Stimulated activated CD8-positive, alpha-beta memory T cell treated with anti-CD3 and anti-CD28 coated beads, Interleukin-4, amount 100 ng/mL, for 24 hours (primary cell): ENCODE measurements at places on chromosomes 12 and 14.

DNA sequence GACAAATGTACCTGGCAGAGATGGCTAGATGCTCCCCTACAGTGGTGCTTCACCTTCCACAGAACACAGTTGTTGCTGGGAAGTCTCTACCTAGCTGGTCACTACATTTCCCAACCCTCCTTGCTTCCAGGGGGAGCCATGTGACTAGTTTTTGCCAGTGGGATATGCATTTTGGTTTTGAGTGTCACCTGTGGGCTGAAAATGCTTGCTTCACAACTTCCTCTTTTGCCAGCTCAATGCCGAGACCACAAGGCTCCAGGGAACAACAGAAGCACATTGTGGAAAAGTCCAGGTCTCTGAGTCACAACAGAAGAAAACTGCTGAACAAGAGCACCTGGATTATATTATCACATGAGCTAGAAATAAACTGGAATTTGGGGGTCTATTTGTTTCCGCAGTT, 48.5 kb upstream of the ARHGAP5 start:
- DNase-seq, result no peak

DNA sequence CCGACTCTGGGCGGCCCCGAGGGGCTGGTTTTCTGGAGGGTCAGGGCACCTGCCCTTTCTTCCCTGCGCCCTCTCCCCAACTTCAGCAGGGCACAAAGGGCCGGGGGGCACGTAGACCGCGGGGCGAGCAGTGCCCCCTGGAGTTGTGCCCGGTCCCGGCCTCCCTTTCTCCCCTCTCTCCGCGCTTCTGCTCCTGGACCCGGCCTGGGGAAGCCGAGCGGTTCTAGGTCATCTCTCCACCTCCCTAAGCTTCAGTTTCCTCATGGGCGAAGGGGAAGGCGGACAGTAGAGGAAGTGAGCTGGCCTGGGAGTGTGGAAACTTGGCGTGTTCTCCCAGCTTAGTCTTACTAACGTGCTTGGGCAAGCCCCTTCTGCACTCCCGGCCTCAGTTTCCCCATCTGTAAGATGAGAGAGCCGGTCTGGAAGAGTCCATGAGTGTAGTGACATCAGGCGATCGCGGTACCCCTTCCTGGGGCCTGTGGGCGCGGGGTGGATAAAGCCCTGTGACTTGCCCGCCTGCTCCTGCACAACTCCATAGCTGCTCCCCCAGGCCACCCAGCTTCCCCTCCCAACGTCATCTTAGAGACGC, 158.6 kb upstream of the PARP11 start:
- no peak for DNase-seq

GRCh38 chr12:95653771-95654546, 102.7 kb upstream of the USP44 start:
- DNase-seq, result no peak

GRCh38 chr12:80894179-80894578, 43.6 kb downstream of the LIN7A start:
- no peak for DNase-seq

DNA sequence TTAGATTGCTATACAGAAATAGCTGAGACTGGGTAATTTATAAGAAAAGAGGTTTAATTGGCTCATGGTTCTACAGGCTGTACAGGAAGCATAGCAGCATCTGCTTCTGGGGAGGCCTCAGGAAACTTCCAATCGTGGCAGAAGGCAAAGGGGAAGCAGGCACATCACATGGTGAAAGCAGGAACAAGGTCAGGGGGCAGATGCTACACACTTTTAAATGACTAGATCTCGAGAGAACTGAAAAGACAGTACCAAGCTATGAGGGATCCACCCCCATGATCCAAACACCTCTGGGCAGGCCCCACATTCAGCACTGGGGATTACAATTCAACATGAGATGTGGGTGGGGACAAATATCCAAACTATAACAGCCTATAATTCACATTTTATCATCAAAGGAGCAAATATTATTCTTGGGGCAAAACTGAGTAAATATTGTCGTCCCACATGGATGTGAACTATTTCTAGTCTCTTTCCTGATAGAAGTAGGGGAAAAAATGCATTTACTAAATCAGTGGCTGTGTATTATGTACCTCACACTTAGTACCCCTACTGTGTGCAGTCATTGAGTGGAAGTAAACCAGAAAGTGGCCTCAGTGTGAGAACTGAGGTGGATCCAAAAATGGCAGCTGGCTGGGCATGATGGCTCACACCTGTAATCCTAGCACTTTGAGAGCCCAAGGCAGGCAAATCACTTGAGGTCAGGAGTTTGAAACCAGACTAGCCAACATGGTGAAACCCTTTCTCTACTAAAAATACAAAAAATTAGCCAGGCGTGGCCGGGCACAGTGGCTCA, 25.4 kb upstream of the A2ML1 start:
- DNase-seq, result no peak

DNA sequence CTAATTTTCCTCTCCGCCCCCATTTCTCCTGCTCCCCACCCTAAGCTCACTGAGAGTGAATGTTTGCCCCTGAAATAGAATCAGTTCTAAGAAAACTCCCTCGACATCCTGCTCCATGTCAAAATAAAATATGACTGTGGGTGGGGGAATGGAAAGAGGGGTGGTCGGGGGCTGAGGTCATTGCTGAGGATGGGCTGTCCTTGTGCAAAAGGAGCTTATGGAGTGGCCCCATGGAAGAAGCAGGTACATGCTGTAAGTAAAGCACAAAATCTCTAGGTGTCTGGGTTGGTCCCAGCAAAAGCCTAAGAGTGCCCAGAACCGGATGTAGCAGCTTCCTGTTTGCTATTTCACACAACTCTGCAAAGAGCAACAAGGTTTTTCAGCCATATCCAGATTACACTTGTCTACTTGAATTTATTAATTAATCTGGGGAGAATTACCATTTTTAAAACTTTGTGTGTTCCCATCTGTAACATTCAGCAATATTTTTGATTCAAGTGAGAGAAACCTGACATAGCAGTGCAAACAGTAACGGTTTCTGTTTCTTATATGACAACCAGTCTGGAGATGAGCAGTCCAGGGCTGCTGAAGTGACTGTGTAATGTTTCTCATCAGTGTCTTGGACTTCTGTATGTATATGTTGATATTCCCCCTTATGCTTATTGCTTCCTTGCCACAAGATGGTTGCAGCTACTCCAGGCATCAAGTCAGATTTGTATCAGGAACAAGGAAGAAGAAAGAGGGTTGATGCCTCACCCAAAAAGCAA, 40.4 kb upstream of the GZMB start:
- DNase-seq, result no peak

DNA sequence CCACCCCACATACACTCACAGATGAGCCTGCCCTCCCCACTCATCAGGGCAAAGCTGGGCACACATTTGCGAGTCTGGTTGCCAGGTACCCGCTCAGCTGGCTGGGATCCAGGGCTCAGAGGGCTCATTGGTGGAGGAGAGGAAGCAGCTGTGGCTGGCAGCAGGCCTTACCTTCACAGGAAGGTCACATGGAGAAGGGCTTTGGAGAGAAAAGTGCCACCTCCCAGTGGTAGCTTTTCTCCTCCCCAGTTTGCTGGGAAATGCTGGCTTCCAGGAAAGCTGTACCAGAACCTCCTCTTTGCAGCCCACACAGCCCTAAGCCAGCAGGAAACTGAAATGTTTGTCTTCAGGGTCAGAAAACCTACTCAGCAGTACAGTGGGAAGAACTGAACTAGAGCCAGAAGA, 55.6 kb downstream of the LGMN start:
- no peak for DNase-seq

- no peak for DNase-seq
Measured at GRCh38 chr12:57229046-57229633, 371 bp upstream of the SHMT2 start.

- no peak for DNase-seq
Measured at GRCh38 chr12:47763481-47764346, 5.0 kb upstream of the RAPGEF3 start.

DNA sequence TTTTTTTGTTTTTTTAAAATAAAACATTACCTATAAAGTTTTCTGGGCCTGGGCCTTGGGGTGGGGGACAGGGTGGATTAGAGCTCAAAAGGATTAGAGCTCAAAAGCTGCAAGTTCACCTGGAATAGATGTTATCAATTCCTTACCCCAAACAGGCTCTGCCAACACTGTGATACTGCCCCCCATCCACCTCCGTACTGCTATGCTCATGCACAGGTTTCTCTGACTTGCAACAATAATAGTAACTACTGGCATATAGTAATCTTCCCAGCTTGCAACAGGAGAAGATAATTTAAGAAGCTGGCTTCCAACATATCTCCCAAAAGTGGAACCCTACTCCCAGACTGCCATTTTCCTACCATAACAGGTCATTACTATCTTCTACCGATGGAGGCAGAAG, 51.3 kb upstream of the SLCO1C1 start:
- DNase-seq, result no peak

GRCh38 chr14:60931218-60931617, 49.7 kb downstream of the TRMT5 start:
- no peak for DNase-seq

DNA sequence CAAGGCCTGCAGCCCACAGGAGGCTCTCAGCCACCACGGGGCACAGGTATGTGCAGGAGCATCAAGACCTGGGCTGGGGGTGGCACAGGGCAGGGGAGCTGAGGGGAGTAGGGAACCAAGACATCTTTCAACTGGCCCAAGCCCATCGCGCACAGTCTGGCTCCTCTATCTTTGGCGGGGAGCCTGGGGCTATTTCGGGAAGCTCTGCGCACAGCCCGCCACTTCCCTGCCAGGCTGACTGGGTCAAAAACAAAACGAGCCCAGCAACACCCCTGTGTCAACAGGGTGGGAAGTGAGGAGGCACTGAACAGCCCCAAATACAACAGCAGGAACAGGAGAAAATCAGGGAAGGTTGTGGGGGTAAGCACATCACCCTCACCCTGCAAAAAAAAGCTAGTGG, 83.9 kb downstream of the ARL6IP4 start:
- no peak for DNase-seq

DNA sequence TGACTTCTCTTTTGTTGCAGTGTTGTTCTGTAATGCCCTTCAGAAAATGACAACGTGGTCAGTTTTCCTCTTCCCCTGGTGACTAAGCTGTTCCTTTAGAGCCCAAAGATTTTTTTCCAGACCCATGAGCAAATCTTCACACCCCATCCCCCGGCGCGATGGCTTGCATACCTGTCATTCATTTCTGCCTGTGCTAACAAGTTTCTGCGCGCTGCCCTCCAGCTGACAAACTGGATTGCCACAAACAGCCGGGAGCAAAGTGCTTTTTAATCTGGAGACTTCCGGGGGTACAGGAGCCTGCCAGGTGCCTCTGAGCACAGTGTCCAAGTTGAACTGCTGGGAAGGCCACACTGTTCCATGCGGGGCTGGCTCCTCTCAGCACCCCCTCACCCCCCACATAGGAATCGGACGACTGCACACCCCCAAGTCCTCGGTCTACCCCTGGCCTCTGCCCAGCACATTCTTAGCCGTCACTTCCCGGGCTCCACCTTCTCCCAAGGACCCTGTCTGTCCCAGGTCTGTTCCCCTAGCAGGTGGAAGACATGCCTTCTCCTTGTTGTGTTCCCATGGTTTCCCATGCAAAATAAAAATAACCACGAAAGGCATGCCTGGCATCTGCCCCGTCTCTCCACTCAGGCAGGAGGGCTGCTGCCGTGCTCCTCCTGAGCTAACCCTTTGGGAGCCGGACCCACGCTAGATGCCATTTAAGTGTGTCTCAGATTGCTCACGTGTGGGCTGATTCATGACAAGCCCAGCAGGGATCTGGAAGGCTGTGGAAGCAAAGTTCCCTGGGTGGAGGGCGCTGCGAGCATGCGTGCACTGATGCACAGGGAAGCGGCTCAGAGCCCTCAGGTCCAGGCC, 14.1 kb downstream of the RILPL1 start:
- DNase-seq, result no peak

DNA sequence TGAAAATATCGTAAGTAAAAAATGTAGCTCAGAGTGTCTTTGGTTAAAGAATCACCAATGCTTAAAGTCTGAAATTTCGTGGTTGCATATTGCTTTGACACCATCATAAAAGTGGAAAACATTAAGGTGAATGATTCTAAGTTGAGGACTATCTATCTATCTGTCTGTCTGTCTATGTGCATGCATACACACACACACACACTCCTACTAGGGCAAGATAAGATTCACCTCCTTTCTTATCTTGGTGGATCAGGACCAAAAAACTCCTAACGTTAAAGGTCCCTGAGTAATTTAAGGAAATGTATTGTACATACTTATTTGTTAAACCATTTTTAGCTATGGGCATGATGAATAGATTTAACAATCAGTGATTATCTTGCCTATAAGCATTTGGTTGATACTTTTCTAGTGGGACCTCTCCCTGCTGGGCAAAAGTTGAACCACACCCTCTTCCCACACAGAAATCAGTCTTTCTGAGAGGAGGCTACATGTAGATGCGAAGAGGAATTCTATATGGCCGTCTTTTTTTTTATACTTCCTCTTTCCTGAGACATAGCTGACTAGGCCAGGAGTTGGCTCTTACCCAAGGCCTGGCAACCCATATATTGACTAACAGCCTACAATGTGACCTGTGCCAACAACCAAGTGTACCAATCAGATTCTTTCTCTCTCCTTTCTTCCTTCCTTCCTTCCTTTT, 19.3 kb upstream of the LLPH start:
- DNase-seq, result no peak

- no peak for DNase-seq
Measured at GRCh38 chr14:81751198-81751597, 217.5 kb upstream of the SEL1L start.

- DNase-seq, result no peak
Measured at GRCh38 chr12:46402941-46403718, 30.6 kb upstream of the SLC38A2 start.

- no peak for DNase-seq
Measured at GRCh38 chr12:1234073-1234472, 243.1 kb downstream of the ERC1 start.

DNA sequence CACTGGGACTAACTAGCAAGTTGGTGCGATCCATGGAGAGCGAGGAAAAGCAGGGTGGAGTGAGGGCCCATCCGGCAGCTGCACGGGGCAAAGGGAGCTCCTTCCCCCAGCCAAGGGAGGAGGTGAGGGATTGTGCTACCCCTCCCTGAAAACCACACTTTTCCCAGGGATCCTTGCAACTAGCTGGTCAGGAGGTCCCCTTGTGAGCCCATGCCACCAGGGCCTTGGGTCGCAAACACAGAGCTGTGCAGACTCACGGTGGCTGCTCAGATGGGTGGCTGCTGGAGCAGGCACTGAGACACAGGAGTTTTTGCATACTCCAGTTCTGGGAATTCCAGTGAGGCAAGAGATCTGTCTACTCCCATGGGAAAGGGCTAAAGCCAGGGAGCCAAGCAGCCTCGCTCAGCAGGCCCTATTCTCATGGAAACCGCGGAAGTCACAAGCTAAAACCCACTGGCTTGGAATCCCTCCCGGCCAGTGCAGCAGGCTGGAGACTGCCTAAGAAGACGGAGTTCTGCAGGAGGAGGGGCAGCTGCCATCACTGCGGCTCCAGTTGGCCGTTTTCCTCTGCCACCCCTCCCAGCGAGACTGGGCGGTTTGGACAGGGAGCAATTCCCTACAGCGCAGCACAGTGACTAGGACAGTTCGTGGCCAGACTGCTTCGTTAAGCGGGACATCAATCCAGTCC, 10.9 kb upstream of the ZNF705A start:
- DNase-seq, result no peak

DNA sequence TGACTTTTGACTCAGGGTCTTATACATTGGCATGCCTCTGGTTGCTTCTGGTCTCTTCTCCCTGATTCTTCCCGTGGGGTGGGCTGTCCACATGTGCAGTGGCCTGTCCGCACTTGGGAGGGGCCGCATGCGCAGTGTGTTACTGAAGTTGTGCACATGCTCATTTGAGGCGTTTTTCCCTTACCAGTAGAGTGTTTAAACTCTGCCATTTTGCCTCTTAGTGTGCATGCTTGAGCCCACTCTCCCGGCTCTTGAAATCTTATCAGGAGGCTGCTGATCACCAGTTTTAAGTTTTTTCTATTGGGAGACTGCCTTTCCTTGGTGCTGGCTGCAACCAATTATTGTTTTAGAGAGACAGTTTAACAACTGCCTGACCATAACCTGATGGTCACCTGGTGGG, 32.1 kb upstream of the HECTD1 start:
- DNase-seq, result no peak
